ENCODE measurements at places on chromosomes 16 and 17.

DNA sequence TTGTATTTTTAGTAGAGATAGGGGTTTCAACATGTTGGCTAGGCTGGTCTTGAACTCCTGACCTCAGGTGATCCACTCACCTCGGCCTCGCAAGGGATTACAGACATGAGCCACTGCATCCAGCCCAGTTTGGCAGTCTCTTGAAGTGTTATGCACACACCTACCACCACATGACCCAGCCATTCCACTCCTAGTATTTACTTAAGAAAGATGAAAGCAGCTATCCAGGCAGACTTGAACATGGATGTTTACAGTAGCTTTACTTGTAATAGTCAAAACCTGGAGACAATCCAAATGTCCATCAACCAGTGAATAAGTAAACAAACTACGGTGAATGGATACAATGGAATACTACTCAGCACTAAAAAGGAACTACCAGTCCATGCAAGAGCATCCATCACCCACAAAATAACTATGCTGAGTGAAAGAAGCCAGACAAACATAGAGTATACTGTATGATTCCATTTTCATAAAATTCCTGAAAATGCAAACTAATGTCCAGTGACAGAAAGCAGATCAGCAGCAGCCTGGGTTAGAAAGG lies 37.8 kb upstream of the RASD1 start:
- DNase-seq = no peak

GRCh38 chr16:11367483-11367906 lies 22.2 kb downstream of the RMI2 start:
- no peak for DNase-seq

DNA sequence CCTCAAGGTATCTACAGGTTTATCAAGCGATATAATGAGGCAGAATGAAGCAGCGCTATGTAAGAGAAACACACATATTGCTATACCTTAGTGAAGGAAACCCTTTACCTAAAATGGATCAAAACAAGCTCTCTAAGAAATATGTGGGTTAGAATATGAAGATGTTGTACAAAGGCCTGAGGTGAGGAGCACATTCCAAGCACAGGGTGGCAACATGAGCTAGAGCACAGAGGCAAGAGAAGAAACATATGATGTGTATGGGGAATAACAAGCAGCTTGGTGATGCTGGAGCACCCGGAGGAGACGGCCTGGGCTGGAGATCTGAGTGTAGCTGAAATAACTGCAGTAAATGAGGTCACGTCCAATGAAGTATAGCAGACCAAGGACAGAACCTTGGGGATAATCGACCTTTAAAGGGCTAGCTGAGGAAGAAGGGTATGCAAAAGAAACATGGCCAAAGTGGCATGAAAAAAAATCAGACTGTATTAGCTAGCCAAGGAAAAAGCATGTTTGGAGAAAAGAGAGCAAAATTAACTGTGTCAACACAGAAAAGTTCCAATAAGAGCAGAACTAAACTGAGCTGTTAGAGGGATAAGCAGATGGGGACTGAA lies 44.0 kb downstream of the MARVELD3 start:
- no peak for DNase-seq

GRCh38 chr16:85917959-85918358 lies 19.0 kb downstream of the IRF8 start:
- no peak for DNase-seq

DNA sequence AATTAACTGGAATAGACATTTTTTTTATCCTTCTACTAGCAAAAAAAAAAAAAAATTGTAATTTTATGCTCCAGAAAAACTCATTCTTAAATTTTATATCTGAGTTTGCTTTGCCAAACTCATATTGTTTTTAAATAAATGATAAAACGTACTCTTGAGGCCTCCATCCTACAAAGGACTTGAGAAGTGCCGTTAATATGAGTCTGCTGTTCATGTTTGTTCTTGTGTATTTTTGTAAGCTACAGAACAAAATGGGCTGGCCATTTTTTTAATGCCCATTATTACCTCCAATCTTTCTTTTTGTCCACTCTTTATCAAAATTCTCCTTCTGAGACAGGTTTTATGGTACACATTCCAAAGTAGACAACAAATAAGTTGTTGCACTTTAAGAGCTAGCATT lies 643.5 kb upstream of the SOX9 start:
- DNase-seq = no peak

DNA sequence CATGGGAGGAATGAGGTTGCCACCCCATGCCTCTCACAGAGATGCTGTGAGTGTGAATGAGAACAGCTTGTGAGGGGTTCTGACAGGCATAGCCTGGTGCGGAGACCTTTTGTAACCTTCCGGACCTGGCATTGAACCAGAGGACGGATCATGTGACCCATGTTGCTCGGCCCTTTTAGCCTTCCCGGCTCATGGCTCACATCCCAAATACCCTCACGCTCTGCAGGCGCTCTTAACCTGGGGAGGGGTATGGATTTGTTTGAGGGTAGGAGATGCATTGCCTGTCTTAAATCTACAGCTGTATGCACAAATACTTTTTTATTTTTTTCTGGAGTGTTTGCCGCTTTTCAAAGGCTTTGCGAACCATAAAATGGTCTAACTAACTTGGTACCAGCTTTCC lies 102.4 kb upstream of the CRHR1 start:
- no peak for DNase-seq

DNA sequence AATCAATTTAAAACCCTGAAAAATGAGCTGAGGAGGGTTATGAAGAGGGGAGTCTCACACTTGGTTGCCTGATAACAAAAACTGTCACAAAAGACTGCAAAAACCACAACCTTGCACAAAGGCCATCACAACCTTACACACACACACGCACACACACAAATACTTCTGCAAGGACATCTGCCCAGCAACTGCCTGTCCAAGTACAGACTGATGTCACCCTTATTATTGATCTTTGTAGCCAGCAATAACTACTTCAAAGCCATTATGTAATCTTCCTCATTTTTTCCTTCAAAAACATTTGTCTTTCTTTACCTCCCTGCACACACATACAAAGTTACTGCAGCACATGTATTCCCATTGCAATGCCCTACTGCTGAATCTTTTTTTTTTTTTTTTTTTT lies 253.2 kb upstream of the HSBP1 start:
- DNase-seq = no peak

GRCh38 chr16:85010931-85011845 lies at the start of gene ZDHHC7:
Gene ZDHHC7 (minus strand): TSS chr16:85011535. CDS start chr16:84990618, 20,917 bp downstream.
- peak; percentile 71 for DNase-seq

- no peak for DNase-seq
Observed at GRCh38 chr16:69566240-69566980, 644 bp downstream of the NFAT5 start.

DNA sequence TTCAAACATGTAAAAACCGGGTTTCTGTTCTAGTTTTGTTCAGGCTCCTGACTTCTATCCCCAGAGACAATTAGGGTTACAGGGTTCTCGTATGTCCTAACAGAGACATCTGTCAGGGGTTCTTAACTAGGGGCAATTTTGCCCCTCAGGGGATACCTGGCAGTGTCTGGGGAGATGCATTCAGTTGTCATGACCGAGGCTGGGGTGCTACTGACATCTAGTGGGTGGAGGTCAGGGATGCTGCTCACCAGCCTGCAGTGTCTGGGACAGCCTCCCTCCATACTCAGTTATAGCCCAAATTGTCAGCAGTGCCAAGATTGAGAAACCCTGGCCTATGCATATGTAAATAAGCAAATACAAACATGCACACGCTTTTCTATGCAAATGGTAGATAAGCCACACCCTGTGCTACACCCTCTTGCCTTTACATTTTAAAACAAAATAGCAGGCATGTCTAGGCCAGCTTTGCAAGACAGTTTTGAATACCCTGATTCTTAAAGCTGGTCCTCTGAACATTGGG lies 37.4 kb downstream of the CLEC16A start:
- no peak for DNase-seq

DNA sequence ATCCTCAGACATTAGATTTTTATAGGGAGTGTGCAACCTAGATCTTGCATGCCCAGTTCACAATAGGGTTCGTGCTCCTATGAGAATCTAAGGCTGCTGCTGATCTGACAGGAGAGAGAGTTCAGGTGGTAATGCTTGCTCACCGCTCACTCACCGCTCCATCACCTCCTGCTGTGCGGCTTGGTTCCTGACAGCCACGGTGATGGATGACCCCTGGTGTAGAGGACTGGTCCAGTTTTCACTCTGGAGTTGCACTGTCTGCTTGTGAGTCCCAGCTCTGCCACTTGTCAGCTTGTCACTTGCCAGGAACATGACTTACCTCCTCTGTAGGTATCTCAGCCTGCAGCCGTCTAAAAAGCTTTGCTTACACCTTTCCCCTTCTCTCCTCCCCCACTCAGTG lies 214.6 kb downstream of the SNX29 start:
- no peak for DNase-seq

DNA sequence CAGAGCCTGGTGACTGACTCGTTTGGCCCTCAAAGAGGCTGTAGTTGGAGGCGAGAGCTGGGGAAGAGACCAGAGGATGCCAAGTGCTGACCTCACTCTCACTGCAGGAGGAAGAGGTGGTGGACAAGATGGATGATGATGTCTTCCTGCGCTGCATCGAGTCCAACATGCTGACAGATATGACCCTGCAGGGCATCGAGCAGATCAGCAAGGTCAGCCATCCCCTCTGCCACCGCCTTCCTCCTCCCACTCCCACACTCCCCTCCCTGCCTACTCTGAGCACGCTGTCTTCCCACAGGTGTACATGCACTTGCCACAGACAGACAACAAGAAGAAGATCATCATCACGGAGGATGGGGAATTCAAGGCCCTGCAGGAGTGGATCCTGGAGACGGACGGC lies 26.9 kb downstream of the POLR2A start:
- DNase-seq = no peak

DNA sequence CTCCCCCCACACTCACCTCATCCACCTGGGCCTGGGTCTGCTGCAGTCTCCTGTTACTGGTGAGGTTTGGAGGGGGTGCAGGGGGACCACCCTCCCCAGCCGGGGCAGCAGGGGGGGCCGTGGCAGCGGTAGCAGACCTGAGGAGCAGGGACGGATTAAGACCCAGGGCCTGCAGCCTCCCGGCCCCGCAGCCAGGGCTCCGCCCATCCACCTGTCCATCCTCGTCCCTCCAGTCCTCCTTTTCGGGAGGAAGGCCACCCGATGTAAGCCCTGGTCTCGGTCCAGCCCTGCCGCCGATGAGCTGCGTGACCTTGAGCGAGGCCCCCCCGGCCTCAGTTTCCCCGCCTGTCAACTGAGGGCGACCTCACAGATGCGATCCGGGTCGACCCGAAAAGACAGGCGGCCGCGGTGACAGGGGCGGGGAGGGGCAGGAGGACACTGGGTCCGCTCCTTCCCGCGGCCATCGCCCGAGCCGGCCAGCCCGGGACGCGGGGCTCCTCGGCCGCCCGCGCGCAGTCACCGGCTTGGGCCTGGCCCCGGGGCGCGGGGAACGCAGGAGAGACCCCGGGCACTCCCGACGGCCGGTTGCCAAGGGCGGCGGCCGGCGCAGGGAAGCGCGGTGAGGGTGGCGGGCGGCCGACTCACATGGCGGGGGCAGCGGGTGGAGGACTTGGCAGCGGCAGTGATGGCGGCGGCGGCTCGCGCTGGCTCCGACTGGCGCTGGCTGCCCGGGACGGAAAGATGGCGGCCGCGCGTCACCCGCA lies at the start of gene VAMP2:
Gene VAMP2, minus strand, starts transcription at position 716 of the 764 bp plus-strand sequence. Its CDS starts 69 bp downstream, at position 647.
- no peak for DNase-seq

DNA sequence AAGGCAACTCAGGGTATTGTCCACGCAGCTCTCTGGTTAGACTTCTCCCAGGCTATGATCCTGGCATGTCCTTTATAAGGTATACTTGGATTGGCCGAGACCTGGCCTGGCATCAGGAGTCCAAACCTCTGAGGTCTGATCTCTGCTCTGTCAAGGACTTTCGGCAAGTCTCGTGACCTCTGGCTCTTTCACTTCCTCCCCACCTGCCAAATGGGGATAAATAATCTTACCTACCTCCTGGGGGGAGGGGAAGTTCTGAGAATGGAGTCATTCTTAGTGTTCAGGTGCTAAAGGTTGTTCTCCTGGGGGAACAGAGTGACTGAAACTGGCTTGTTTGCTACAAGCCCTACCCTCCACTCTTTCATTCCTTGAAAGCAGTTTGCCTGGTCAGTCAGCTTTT lies 7.6 kb downstream of the ATXN1L start:
- no peak for DNase-seq

DNA sequence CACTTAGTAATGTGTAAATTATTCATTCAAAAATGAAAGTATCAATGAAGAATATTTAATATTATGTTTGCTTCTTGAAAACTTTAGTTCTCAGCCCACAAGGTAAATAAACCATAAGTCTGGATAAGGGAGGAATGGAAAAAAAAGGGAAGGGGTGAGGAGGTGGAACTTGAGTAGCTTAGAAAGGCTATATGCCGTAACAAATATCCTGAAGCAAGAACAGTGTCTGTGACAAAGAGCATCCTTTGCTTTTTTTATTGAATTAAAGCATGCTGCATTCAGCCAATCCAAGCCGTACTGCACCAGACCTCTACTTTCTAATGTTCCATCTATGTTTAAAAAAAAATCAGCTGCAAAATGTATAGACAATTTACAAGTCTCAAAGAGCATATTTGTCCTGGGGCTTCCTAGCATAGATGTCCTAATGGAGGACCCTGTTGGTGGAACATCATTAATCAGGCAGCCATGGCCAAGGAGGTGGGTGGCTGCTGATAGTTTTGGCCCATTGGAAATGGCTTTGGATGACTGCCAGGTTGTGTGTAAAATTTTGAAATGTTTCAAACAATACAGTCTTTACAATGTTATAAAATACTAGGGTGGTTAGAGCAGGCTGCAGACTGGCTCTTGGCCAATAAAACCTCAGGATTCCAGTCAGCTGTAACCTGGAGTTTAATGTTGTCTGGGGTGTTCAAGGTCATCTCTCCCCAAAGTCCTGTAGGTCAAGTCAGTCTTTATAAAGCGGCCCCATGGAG lies 895.8 kb upstream of the SOX9 start:
- DNase-seq = no peak

DNA sequence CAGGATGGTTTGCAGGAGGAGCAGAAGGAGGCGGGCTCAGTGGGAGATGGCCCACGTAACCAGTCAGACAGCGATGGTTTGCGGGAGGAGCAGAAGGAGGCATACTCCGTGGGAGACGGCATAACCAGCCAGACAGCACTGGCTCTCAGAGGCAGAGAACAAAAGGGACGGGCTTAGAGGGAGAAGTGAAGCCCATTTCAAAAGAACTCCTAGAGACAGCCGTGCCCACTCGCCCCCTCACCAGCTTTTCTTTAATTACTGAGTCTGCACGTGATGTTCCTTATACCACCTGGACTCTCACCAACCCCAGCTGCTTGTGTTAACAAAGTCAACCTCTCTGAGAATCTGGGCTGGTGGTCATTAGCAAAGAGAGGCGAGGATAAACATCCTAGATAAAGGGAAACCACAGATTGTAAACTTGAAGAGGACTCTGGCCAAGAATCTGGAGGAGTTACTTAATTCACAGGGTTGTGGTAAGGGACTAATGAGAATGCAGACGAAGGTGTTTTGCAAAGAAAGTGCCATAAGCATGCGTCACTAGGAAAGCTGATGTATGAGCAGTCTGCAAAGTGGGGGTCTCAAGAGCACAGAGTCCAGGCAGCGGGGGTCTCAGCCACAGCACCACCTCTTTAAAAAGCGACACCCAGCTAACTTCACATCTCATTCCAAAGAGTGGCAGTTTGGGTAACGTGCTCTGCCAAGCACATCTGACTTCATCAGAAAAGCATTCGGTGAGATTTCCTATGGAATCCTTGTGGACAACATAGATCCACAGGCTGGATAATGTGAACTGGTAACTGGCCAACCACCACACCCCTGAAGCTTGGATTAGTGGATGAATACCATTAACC lies 51.7 kb downstream of the NXN start:
- DNase-seq = no peak

All from stimulated activated CD8-positive, alpha-beta memory T cell treated with anti-CD3 and anti-CD28 coated beads, Interleukin-4, amount 100 ng/mL, for 4 hours (primary cell).